Non-pigmented ciliary epithelial cell (primary cell): ENCODE measurements at places on chromosomes 1 and 21.

DNA sequence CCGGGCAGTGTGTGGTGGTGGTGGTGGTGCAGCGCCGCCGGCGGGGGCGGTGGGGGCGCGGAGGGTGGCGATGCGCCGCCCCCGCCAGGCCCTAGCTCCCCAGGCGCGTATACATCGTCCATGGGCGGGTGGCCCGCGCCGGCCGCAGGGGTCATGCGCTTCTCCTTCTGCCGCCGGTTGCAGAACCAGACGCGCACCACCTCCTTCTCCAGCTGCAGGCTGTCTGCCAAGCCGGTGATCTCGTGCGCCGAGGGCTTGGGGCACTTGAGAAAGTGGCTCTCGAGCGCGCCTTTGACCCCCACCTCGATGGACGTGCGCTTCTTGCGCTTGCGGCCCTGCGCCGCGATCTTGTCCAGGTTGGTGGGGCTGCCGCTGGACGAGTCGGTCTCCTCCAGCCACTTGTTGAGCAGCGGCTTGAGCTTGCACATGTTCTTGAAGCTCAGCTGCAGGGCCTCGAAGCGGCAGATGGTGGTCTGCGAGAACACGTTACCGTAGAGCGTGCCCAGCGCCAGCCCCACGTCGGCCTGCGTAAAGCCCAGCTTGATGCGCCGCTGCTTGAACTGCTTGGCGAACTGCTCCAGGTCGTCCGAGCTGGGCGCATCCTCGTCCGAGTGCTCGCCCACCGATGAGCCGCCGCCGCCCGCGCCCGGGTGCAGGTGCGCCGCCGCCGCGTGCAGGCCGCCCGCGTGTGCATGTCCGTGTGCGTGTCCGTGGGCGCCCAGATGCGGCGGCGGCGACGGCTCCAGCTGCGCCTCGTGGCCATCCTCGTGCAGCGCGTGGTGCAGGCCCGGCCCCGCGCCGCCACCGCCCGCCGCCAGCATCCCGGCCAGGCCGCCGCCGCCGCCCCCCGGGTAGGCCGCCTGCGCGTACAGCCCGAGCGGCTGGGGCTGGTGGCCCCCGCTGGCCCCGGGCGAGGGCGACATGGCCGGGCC, 926 bp downstream of the POU3F1 start:
- DNase-seq = no peak

DNA sequence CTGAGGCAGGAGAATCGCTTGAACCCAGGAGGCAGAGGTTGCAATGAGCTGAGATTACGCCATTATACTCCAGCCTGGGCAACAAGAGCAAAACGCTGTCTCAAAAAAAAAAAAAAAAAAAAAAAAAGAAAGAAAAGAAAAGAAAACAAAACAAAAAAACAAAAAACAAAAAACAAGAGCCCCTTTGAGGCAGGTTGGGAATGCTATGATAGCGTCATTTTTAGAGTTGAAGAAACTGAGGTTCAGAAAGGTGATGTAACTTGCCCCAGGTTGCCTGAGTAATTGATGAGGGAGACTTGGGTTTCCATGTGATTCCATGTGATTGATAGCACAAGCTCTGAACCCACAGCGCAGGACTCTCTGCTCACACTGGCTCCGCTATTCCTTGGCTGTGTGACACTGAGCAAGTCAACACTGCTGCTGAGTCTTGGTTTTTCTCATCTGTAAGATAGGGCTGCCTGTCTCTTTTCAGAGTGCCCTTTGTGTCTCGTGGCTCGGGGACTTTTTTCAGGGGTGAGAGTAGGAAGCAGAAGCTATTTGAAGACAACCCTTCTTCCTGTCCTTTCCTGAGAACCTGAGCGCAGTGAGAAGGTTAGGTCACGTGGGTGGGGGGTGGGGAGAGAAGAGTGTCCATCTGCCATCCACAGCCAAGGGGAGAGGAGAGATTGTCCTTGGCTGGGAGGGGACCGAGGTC, 2.5 kb downstream of the CNR2 start:
- no peak for DNase-seq

DNA sequence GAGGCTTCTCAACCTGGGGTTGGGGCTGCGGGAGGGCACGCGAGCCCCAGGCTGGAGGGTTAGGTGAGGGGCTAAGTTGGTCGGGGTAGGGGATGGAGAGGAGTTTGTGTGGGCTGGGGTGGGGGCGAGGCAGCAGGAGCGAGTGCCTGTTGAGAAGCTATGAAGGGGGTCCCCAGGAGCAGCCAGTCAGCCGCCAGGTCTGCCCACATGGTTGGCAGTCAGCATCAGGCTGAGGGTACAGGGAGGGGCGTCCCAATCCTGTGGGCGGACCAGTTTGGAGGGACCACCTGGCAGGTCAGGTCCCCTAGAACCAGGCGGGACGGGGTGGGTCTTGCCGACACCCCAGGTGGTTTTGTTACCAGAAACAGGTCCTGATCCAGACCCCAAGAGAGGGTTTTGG, 400 bp upstream of the TRIM17 start:
- no peak for DNase-seq

DNA sequence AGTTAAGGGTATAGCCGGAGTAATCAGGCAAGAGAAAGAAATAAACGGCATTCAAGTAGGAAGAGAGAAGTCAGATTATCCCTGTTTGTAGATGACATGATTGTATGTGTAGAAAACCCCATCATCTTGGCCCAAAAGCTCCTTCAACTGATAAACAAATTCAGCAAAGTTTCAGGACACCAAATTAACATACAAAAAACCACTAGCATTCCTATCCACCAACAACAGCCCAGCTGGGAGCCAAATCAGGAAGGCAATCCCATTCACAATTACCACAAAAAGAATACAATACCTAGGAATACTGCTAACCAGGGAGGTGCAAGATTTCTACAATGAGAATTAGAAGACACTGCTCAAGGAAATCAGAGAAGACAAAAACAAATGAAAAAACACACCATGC, 45.3 kb downstream of the MAST2 start:
- DNase-seq = no peak

GRCh38 chr21:36910581-36911307, 55.7 kb downstream of the HLCS start:
- DNase-seq = no peak

DNA sequence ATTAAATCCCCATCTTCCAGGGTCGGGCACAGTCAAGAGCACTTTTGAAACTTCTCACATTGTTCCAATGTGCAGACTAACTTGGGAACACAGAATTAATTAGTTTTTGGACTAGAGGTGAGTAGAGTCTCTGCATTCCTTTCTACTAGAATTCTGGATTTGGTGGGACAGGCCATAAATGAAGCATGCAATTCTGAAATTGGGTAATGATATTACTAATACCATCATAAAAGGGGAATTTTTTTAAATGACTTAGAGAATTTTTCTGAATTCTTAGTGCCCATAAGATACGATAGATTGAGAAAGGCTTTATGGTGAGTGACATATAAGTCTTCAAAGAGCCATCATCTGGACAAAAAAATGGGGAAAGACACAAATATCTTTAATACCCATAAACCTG, 41.8 kb downstream of the ADAMTS5 start:
- no peak for DNase-seq

GRCh38 chr1:192639607-192640368, 3.8 kb downstream of the RGS13 start:
- DNase-seq = peak; percentile 68

- peak; percentile 20 for DNase-seq
Measured at GRCh38 chr1:88061492-88062177, 622.4 kb upstream of the PKN2 start.

GRCh38 chr1:101451888-101452287, 215.1 kb downstream of the S1PR1 start:
- DNase-seq = no peak

GRCh38 chr1:14983277-14983676, 170.3 kb upstream of the TMEM51 start:
- DNase-seq = no peak

GRCh38 chr1:33637846-33638440, 165.5 kb downstream of the ZSCAN20 start:
- no peak for DNase-seq

DNA sequence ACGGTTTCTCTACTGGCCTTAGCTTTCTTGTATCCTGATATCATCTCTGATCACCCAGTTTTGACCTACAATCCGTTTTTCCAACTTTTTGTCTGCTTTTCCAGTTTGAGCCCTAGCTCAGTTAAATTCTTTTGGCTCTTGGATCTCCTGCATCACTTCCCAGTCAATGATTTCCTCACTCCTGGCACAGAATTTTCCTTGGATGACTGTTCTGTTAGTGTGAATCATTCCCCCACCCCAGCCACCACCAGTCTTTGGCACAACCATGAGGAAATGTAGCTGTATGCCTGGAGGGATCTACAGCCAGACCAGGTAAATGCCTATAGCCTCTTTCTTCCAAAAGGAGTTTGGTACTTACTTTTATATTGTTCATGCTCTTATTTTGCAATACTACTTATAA, 187.2 kb upstream of the PTGFR start:
- DNase-seq = no peak

- DNase-seq = no peak
Measured at GRCh38 chr1:156592910-156593660, 1.5 kb downstream of the NAXE start.

DNA sequence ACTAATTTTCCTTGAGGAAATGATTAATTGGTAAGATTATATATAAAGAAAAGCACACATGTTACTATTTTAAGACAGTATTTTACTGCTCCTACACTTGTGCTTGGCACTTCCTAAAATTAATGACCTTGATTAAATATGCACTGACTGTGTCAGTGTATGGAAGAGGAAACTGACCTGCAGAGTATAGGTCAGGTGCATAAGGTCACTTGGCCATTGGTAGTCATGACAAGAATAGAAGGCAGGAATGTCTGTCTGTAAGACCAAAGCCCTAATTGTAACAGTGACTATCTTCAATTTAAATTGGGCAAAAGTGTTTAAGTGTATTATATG, 128.0 kb upstream of the KCNK2 start:
- no peak for DNase-seq

DNA sequence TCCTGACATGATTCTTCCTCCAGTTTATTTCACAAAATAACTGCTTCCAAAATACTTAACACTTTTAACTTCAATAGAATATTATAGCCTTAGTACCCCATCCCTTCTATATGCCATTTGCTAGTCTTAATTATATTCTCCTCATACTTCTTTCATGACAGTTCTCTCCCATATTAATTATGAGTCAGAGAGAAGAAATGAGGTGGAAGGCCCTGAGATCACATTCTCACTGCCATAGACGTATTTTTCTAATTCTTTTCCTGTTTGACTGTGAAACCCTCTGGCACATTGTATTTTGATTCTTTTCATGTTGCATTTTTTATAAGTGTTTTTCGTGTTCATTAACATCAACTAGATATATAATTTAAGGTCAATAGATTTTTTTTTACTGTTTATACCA, 88.4 kb downstream of the GTF2B start:
- DNase-seq = peak; percentile 26

GRCh38 chr1:45958317-45958716, 154.9 kb downstream of the MAST2 start:
- no peak for DNase-seq

DNA sequence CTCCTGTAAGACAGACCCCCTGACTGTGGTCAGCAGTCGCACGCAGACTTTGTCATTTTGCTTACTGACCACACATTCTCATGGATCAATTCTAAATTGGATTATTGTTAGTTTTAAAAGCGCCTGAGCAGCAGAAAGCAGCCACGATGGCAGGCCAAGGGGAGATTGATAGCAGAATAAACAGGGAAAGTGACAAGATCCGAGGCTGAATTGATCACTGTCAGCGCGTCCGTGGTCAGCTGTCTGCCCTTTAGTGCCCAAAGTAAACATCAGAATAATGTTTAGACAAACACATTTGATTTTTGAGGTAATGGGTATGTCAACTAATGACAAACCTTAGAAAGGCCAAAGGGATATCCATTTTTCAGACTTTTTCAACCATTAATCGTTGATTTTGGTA, 426.8 kb downstream of the SETD4 start:
- DNase-seq = no peak

DNA sequence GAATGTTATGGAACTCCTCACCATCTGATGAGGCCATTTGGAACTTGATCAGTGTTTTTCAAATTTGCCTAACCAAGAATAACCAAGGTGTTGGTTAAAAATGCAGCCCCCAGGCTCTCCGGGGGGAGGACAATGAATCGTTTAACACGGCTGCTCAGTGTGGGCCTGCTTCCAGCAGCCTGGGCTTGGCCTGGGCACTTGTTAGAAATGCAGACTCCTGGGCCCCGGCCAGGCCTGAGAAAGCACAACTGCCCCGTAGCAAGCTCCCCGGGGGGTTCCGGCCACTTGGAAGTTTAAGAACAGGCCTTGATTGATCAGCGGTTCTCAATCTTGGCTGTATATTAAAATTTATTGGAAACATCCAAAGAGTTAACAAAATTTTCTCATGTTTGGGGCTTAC, 22.8 kb upstream of the C2CD2 start:
- DNase-seq = no peak

DNA sequence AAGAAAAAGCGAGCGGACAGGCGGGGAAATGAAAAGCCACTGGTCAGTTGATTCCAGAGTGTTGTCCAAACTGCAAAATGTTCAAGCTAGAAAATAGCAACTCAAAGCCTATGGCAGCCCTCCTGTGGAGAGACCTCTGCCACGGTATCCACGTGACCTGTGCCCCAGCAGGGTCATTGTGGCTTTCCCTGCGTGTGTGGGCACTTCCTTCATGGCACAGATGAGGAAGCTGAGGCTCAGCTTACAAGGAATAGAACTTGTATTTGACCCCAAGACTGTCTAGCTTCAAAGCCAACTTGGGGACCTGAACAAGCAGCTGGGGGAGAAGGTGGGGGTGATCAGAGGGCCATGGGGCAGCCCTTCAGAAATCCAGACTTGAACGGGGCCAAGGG, 15.6 kb upstream of the PLEKHG5 start:
- DNase-seq = no peak

DNA sequence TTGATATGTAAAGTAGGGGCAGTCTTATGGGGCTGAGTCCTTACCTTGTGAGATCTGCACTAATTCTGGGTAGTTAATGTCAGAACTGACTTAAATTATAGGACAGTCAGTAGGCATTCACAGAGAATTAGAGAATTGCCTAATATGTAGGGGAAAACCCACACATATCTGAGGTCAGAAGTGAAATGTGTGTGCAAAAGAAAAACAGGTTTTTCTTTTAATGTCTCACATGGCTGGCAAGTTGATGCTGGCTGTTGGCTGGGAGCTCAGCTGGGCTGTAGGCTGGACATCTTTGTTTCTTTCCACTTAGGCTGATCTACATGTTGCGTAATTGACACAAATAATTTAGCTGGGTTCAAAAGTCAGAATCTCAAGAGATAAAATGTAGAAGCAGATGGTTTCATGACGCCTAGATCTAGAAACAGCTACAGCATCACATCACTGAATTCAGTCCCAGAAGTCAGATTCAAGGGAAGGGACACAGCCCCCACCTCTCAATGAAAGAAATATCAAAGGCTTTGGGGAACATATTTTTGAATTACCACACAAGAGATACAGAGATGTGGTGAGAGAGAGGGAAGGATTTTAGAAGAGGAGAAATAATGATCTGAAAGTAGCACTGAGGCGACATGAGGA, 98.9 kb downstream of the TNFSF18 start:
- DNase-seq = no peak

GRCh38 chr1:195744256-195744655, 864.0 kb downstream of the KCNT2 start:
- no peak for DNase-seq

DNA sequence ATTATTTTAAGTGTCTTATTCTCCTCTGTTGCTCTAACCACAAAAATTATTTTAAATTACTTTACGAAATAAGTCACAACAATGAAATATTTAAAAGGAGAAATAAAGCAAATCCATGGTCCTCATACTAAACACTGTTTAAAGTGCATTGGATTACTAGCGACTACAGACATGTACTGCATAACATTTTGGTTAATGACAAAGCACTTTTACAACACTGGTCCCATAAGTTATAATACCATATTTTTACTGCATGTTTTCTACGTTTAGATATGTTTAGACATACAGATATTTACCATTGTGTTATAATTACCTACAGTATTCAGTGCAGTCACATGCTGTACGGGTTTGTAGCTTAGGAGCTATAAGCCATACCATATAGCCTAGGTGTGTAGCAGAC, 30.2 kb downstream of the VAMP4 start:
- no peak for DNase-seq
